ENCODE measurements at places on chromosomes 1 and 21.

GRCh38 chr1:220454155-220454777 lies 73.7 kb upstream of the MARK1 start:
- no peak for DNase-seq

DNA sequence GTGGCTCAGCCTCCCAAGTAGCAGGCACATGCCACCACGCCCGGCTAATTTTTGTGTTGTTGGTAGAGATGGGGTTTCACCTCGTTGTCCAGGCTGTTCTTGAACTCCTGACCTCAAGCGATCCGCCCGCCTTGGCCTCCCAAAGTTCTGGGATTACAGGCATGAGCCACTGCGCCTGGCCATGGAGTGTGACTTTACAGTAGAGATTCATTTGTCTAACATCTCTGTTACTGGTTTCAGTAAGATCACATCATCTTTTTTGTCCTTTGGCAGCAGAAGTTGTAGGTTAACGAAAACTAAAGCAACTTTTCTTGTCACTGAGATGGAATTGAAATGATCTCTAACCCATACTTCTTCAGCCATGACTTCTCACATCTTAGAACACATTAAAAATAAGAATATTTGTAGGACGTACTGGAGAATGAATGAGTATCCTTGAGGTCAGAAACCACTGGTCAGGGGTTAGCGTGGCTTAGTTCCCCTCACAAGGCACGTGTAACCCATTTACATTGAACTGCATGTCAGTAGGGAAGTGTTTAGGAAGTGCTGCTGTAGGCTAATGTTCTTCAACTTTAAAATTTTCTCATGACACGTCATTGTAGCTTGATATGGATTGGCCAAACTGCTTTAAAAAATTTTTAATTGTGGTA lies 75.9 kb downstream of the CAMTA1 start:
- DNase-seq = peak; percentile 79

DNA sequence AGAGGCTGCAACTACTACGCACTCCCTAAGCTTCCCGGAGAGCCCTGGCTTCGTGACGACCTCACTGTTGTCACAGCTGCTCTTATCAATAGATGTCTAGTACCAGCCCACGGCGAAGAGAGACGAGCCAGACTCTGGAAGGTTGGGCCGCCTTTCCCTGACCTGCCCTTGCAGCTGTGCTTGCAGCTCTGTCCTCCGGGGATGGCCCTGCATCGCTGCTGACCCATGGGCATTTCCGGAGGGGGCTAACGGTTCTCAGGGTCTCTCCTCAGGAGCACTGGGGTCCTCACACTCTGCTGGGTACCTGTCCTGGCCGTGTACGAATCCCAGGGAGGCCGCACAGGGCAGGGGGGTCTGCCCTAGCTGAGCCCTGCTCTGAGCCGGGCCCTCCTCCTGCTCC lies 93.8 kb upstream of the COL6A1 start:
- no peak for DNase-seq

DNA sequence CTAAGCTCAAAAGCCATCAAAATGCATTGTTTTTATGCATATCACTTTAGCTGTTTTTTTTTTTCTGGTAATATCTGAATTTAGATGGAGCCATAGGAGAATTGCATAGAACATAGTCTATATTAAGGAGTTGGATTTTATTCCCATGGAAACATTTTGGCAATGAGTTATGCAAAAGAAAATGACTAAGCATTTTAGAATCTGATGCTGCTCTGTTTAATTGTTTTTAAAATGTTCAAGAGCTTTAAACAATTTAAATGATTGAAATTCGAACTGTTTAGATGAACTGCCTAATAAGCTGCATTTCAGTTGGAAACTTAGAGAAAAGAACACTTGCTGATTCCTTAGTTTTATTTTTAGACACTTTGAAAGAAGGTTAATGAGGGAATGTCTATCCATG lies 1531.5 kb upstream of the B3GALT2 start:
- DNase-seq = no peak

GRCh38 chr1:158035976-158036583 lies 42.6 kb downstream of the KIRREL1 start:
- no peak for DNase-seq

GRCh38 chr21:44402323-44403105 lies 49.1 kb downstream of the TRPM2 start:
- DNase-seq = no peak

DNA sequence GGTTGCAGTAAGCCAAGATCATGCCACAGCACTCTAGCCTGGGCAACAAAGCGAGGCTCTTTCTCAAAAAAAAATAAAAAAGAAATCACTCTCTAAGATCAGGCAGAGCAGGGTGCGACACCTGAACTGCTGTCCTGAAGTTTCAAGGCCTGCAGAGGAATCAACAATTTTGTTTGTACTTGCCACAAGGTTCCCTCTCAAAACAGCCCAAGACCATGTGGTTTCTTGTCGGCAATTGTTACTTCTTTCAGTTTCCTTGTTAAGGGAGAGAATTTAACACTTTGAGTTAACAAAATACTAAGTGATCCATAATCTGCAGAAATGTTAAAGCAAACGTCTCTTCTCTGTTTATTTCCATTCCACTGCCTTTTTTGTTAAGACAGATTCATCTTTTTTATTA lies 36.5 kb downstream of the MACO1 start:
- DNase-seq = peak; percentile 33

DNA sequence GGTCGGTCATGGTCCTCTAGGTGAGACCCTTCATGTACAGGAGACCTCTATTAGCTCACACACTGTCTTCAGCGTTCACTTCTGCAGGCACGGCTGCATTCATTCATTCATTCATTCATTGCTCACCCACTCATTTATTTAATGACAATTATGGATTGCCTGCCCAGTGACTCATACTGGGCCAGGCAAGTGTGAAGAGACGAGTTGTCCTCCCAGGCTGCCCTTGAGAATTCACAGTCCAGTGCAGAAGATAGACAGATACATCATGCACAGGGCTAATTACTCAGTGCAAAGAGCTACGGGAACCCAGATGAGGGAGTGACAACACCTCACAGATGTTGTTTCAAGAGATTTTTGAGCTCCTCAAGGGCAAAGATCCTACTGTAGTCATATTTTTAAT lies 248.4 kb downstream of the TNR start:
- DNase-seq = no peak

- DNase-seq = no peak
These were observed 15.0 kb downstream of the COL6A1 start for GRCh38 chr21:45996311-45997204.

GRCh38 chr1:2378956-2379732 lies 12.2 kb downstream of the MORN1 start:
- no peak for DNase-seq

GRCh38 chr1:56491441-56491840 lies 87.9 kb downstream of the PLPP3 start:
- DNase-seq = no peak

DNA sequence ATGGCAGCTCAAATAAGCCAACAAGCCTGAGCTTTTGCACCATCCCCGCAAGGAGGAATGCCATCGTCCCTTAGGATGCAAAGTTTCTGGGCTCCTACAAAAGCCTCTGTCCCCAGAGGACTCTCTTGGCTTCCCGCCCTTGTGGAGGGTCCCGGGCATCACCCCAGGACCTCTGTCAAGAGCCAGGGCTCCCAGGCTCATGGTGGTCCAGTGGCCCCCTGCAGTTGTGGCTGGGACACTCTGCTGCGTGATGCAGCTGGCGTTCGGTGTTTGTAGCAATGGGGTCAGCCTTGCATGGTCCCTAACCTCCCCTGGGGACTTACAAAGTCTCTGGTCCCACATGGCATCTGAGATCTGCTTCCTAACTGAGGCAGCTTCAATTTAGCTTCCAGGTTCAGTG lies 104.7 kb downstream of the RIPK4 start:
- DNase-seq = no peak

DNA sequence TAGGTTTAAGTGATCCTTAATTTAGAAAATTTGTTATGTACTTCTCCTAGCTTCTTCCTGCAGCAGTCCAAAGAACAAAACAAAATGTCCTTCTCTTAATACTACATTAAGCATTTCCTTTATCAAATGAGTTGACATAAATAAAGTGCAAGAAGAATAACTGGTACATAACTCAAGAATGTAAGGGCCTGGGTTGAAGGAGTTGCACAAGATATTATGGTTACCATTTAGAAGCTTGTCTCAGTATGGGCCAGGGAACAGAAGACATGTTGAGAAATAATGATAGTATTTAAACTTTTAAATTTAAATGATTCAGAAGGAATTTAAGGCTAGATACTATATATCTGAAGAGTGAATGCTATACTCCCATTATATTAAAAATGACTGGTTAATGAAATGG lies 23.5 kb downstream of the SUCO start:
- DNase-seq = no peak

DNA sequence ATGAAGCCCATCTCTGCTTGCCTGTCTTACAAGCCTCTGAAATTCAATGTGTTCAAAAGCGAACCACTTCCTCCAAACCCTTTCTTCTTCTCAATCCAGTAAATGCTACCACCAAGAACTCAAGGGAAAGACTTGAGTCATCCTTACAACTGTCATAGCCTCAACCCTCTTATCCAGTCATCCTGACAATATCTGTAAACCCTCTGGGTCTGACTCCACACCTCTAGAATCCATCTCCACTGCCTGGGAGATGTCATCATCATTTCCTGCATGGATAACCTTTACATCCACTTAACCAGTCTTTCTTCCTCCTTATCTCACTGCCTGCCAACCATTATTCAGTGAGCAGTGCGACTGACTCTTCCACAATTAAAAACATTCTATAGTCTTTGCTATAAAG lies 441.1 kb downstream of the SETD4 start:
- peak; percentile 46 for DNase-seq

GRCh38 chr1:112706505-112707220 lies at the start of gene RHOC:
TSS of gene RHOC (minus strand) at chr1:112707127. CDS start at chr1:112703799, 3,328 bp downstream.
- no peak for DNase-seq

DNA sequence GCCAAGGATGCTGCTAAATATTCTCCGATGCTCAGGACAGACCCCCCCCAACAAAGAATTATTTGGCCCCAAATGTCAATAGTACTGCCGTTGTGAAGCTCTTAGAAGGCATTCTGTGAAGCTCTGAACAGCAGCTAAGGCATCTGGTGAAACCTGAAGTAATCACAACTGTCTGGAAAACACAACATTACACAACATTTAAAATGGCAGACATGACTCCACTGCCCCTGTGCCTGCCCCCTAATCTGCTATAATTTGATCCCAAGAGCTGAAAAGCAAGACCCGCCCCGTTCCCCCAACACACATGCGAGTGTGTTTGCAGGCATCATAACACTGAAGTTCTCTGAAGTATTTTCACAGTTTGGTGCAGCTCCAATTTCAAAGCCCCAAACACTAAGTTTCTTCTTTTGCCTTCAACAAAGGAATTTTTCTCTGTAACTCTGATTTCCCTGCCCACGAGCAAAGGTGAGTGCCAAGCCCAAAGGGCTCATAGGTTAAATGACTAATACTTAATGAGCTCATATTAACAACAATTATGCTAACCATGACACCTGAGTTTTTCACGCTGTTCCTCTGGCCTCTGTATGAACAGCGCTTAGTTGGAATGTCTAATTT lies 129.2 kb downstream of the CLIC6 start:
- DNase-seq = no peak

GRCh38 chr1:61081686-61082310 lies 563 bp upstream of the NFIA start:
- no peak for DNase-seq

DNA sequence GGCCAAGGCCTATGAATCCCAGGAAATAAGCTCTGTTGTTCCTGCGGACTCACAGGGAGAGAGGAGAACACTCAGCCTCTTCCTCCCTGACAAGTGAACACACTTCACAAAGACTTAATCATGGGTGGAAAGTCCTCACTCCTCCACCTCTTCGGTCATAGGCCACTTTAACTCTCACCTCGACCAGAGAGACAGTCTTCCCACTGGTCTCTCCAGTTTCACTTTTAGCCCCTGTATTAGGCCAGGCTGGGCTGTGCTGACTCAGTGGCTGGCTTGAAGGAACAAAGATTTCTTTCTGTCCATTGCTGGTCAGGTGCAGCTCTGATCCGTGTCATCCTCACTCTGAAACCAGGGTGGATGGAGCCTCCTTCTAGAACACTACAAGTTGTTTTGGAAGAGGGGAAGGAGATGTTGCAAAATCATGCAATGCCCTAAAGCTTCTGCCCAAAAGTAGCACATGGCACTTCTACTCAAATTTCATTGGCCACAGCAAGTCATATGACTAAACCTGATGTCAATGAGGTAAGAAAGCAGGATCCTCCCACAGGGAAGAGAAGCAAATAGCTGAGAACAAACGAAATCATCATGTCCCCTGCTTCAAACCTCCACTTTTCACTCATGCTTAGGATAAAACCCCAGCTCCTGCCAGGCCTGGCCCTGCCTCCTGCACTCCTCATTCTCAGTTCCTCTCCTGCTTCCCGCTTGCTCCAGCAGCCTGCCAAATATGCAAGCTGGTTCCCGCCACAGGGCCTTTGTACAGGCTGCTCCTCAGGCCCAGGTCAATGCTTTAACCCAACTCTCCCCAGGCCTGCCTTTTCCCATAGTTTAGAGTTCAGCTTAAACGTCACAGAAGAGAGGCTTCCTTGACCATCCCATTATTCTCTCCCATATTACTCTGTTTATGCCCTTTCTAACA lies 150.5 kb upstream of the RUNX3 start:
- peak; percentile 97 for DNase-seq

DNA sequence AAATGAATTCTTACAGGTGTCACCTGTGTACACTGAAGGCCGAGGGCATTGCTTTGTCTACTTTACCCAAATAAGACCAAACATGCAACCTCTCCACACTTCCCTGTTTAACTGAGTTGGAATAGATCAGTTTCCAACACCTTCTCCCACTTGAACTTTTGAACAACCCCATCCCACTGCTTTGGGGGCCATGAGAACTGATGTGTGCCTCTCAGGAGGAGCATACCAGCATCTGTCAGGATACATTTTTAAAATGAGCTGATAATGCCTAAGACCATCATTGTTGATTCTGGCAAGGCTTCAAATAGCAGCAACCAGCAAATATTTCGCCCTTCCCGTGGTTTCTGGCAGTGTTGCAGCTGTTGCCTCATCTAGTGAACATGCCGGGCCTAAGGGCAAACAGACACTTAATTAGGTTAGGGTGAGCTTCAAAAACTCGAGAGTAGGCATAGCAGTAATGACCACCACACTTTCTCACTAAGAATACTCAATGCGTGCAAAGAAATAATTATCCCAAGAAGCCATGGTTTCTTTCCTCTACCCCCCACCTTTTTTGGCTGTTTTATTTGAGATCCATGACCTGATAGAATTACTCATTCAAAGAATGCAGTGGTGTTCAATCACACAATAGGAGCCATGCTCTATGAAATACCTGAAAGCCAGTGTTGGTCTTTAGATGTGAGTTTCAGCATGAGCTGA lies 63.7 kb downstream of the MAP10 start:
- peak; percentile 66 for DNase-seq

DNA sequence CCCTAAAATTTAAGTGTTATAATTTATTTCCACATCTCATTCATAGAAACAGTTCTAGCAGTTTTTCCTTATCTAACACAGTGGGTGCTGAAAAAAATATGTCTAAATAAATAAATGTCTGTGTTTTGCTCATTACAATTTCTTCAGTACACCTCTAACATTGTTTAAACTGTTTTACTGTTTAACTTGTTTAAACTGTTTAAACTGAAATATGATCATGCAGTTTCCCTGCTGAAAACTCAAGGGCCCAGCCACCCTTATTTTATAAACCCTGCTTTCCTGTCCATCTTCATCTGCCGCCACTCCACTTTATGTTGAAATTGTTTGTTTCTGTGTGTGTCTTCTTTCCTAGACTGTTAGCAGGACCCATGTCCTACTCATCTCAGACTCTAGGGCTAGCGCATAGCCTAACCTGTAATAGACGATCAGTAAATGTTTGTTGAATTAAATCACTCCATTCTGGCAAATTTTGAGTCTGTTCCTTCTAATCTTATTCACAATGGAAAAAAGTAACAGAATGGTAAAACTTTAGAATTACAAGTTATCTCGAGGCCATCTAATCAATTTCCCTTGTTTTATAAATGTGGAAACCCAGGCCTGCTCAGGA lies 9.4 kb upstream of the PIK3C2B start:
- DNase-seq = no peak
